ENCODE measurements at places on chromosomes 12 and 14. TPM values are rescaled to one million over a fixed set of nuclear protein-coding genes. Genes with fewer than 3 reads are reported as not detected.

- DNase-seq = peak; percentile 43
Observed at GRCh38 chr12:65779091-65779642, 45.1 kb upstream of the HMGA2 start.

DNA sequence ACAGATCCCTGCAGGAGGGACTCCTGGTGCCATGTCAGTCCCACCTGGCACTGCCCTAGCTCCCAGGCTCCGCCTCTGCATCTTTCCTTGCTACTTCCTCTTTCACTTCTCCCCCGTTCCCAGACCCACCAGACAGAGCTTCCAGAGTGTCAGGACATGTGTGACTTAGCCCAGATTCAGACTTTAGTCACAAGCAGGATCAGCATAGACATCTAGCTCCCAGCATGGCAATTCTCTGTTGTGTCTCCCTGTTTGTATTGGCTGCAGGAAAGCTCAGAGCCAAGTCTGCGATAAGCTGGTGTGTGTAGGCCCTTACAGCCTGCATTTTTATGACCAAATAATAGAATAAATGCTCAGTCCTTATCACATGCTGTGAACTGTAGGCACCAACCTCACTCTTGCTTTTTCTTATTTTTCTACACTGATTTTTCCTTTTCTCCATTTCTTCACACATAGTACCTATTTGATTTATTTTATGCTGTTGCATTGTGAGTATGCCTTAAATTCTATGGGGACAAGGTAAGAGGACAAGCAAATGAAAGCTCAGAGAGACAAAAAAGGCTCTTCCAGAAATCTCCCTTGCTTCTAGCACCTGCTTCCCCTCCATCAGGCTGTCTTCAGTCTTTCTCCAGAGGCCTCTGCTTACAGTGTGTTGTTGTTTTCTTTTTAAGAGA lies 5.9 kb downstream of the DHRS2 start:
- no peak for DNase-seq

Gene KLRC1
- total RNA-seq = not detected

DNA sequence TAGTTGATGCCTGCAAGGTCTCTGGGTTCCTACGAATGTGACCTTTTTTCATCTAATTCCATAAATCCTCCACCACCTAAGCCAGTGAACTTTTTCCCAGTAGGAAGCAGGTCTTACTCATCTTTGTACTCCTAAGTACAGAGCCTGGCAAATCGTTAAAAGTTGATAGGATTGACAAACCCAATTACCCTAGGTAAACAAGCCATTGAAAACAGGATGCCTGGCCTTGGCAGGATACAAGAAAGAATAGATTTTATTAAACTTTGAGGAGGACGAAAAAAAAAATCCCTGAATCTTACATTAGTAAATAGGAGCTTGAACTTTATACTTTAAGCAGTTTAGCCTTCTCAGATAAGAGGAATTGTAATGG lies 5.6 kb downstream of the TBPL2 start:
- no peak for DNase-seq

DNA sequence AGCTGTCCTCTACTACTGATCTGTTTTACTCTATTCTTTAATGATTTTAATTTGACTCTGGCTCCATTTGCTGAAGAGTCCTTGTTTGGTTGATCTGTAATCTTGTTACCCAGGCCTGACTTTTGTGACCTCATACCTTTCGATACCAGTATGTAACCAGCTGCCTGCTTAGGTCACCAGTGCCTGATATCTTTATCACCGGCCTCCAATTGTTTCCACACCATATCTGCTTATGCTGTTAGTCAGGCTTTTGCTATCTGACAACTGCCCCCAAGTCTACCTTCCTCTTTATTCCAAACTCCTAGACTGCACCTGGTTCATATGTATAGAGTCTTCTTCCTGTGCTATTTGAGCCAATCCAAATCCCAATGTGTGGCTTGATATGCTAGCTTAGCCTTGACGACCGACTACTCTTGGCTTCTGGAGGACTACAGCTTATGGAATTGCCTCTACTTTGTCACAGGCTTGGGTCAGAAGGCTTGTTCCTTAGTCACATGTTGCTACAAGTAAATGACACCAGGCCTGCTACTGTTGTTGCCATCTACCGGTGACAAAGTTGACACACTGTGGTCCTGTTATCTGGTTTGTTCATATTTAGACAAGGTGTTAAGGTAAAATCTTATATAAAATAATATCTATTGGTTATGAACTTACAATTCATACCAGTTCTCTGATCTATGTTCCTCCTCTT lies 193.9 kb downstream of the TRHDE start:
- no peak for DNase-seq

- DNase-seq = no peak
Observed at GRCh38 chr12:27896419-27896990, 76.0 kb downstream of the PTHLH start.

Gene SRRM4
- total RNA-seq = not detected

- no peak for DNase-seq
Observed at GRCh38 chr14:94157197-94157596, 16.9 kb upstream of the PPP4R4 start.

GRCh38 chr12:111349748-111350520 lies 19.0 kb downstream of the PHETA1 start:
- DNase-seq = no peak

Gene CAPS2
- total RNA-seq = 0.26 TPM

- no peak for DNase-seq
Observed at GRCh38 chr12:117854339-117855012, 114.3 kb downstream of the KSR2 start.

Gene FNTB
- 10.1 TPM for total RNA-seq

DNA sequence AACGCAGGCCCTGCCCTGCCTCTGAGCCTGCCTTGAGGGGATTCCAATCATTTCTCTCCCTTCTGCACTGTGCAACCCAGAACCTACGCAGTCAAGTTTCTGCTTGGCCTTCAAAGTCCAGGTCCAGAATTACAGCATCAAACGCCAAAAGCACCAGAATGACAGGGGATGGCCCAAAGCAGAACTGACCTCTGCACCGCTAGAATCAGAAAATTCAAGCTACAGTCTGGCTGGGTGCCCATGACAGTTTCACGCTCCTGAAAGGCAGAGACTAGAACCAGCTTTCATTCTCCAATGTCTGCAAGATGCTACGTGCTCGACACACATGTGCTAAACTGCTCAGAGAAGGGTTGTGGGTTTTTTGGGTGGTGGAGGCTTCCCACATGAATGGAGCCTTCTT lies 4.1 kb downstream of the CLMN start:
- DNase-seq = no peak

Gene ST8SIA1
- 0.13 TPM for total RNA-seq

Gene NAV3
- total RNA-seq = 2.3 TPM

Gene OAS1
- total RNA-seq = 29.0 TPM

GRCh38 chr12:27244689-27245488 lies 803 bp downstream of the STK38L start:
- DNase-seq = no peak

DNA sequence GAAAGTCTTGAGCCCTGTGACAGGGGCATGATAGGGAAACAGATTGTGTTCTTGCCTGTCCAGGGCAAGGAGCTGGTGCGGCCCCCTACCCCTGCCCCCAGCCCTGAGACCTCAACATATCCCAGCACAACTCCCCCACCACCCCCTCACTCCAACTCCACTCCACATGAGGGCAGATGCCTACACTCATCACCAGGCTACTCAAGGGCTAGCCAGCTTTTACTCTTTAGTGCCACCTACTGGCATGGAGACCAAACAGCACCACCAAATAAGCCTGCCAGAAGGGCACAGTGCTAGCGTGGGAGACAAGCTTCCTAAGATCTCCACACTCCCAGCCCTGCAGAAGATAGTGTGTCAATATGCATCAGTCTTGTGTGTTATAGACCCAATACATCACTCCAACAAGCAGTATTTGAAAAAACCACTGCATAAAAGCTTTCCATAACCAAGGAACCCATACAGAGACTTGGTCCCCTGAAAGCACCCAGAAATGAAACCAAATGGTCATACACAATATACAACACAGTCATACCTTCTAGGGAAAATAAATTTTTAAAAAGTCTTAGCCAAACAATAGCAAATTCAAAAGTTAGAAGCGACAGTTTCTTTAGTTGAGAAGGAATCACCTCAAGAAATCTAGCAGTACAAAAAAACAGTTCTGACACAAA lies 154.4 kb downstream of the KCNK10 start:
- peak; percentile 10 for DNase-seq
